ENCODE measurements at places on chromosomes 6 and 20.

DNA sequence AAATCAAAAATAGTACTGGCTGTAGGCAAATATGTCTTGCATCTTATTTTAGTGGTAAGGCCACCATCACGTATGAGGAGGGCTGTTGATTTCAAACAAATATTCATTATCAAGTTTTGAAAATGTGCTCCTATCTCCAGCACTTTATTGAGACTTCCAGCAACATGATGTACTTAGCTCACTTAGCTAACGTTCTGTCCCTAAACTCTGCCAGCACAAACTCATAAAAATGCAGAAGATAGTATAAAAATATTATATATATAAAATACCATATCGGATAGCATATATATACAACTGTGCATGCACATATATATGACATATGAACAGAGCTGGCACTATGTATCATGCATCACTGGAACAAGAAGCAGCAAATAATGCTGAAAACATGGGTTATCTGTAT is 762.3 kb downstream of the C6orf118 start:
- DNase-seq: no peak

GRCh38 chr6:128131566-128131965 is 230.7 kb upstream of the THEMIS start:
- no peak for DNase-seq

GRCh38 chr6:38572186-38572813 is 67.4 kb downstream of the BTBD9 start:
- no peak for DNase-seq

DNA sequence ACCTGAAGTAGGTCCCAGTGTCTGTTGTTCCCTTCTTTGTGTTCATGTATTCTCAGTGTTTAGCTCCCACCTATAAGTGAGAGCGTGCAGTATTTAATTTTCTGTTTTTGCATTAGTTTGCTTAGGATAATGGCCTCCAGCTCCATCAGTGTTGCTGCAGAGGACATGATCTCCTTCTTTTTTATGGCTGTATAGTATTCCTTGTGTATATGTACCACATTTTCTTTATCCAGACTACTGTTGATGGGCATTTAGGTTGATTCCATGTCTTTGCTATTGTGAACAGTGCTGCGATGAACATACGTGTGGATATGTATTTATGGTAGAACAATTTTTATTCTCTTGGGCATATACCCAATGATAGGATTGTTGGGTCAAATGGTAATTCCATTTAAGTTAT is 125.4 kb downstream of the B3GAT2 start:
- DNase-seq: no peak

DNA sequence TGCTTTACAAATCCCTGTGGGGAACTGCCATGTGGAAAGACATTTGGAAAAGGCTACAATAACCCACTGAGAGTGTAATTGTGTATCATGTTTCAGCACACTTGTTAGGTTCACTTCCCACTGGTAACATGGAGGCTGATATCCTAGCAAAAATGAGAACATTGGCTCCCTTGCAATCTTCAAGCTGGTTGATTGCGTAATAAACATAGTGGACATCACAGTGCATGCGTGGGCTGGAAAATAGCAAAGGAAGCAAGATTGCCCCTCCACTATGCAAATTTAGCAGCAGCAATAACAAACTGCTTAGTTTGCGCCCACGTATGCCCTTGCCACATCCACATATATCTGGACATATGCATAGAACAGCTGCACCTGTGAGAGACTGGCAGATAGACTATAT is 410.2 kb downstream of the MEI4 start:
- no peak for DNase-seq

GRCh38 chr20:9422321-9423057 is 91.9 kb upstream of the LAMP5 start:
- no peak for DNase-seq

DNA sequence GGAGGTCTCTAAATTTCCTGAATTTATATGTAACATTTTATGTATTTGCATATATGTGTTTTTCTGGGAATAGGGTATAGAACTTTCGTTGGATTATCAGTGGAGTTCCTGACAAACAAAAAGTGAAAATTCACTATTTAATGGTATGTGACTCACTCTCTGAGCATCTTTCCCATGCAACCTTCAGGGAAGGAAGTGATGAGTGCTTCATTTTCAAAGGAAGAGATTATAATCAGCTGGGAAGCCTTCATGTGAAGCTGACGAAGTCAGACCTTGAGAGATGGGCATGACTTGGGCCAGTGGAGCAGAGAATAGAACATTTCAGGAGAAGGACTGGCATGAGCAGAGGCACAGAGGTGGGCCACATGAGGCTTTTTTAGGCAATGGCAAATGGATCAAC is 72.7 kb downstream of the FAXC start:
- DNase-seq: no peak

DNA sequence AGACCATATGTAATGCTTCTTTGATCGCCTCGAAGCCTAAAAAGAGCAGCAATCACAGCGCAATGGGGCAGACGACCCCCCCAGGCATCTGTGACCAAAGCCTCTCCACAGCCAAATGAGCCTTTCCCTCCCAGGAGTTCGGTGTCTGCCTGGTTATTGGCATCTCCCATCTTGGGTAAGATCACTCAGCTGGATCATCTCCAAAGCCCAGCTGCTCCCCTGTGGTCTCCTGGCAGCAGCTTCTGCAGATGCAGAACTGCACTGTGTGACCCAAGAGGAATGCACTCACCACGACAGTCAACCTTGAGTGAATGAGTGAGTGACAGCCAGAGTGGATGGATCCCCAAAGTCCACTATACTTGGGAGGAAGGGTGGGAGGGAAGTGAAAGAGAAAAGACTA is 44.8 kb upstream of the IYD start:
- no peak for DNase-seq

- no peak for DNase-seq
Measured at GRCh38 chr20:35673884-35674283, 9.2 kb upstream of the CPNE1 start.

DNA sequence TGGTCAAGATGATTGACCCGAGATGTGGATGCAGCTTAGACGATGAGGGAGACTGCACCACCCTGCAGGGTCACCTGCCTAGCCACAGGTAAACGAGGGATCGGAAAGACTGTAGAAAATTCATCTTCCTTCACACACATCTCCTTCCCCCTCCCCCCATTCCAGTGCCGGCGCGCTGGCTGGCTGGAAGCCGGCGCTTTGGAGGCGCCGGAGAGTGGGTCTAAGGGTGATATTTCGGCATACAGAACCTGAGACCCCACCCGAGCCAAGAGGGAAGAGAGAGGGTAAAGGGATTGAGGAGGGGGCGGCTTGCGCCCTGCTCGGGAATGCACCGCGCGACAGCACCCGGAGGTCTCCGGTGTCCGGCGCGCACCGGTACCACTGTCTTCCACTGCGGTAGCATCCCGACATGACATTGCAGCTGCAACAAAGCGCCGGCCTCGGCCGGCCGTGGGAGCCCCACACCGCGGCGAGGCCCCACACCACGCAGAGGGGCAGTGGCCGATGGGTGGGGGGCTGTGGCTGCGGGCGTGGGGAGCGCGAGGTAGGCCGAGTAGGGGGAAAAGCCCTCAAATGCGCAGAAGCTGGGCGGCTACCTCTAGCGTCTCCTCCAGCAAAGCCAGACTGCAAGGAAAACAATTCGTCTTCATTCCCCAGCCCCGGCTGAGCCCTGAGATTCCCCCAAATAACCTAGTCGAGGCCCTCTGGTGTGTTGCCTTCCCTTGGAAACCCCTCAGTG is 984 bp downstream of the TNFRSF21 start:
- DNase-seq: no peak

- peak; percentile 24 for DNase-seq
Measured at GRCh38 chr6:140858381-140858971, 1274.2 kb upstream of the GJE1 start.

GRCh38 chr6:107728564-107728897 is 95.6 kb downstream of the SCML4 start:
- no peak for DNase-seq

DNA sequence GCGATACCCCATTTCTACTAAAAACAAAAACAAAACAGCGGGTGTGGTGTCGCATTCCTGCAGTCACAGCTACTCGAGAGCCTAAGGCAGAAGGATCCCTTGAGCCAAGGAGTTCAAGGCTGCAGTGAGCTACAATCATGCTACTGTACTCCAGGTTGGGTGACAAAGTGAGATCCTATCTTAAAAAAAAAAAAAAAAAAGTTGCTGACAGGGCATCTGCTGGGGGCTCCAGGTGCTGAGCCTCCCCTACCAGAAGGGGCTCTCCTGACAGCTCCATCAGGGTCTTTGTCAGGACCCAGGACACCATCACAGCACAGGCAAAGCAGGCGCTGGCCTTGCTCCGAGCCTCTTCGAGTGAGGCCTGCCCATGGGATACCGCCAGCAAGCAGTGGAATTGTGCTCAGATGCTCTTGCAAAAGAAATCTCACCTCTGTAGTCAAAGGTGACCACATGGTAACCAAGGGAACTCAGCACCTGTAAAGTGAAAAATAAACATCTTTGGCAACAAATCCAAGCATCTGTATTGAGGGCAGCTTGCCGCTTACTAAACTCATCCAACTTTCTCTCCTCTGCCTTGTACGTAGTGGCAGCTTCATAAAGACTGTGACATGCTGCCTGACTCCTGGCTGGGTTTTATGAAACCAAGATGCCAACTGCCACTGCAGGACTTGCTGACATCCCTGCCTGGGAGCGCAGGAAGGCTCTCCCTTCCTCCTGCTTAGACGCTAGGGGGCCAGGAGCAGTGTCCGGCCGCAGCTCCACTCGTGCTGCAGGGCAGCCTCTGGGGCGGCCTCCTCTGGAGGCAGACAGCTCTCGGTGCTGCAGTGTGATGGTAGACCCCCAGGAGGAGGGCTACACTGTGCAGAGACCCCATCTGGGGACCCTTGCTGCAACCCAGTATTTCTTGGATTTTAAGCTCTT is 66.9 kb downstream of the PYGB start:
- DNase-seq: no peak

- no peak for DNase-seq
Measured at GRCh38 chr6:134183844-134184243, 131.4 kb upstream of the SLC2A12 start.

GRCh38 chr6:44468835-44469234 is 81.3 kb downstream of the CDC5L start:
- no peak for DNase-seq

DNA sequence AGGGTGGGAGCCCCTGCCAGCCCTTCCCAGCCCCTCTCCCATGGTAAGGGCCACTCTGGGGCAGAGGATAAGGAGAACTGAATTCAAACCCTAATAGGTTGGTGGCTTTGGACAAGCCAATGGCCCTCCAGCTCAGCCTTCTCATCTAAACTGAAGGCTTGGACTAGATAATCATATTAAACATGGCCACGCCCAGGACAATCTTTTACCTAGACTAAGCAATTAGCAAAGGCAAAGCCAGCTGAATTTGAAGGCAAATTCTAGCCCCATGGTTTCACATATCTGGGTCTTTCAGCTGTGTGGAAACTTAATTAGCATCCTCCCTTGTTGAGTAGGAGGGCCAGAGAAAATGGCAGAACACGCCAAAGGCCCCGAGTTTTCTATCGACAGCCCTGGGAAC is 10.7 kb downstream of the SLC22A23 start:
- DNase-seq: no peak

- DNase-seq: no peak
Measured at GRCh38 chr6:138973466-138974153, 14.4 kb downstream of the REPS1 start.

DNA sequence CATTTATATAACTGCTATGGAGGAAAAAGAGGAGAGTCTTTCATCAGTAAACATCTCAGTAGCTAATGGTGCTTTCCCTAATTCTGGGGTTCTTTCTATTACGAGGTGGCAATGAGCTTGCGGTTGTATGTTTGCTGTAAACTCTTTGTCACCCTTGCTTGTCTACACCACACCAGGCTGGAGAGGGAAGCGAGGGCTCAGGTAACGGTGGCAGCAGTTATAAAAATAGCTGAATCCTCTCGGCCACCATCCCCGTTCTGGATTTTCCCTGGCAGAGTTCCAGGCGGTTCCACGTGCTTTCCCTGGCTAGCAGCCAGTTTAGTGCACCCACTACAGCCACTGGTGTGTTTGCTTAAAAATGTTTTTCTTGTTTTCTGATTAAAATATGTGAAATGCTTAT is 39.0 kb downstream of the MAS1 start:
- DNase-seq: no peak

DNA sequence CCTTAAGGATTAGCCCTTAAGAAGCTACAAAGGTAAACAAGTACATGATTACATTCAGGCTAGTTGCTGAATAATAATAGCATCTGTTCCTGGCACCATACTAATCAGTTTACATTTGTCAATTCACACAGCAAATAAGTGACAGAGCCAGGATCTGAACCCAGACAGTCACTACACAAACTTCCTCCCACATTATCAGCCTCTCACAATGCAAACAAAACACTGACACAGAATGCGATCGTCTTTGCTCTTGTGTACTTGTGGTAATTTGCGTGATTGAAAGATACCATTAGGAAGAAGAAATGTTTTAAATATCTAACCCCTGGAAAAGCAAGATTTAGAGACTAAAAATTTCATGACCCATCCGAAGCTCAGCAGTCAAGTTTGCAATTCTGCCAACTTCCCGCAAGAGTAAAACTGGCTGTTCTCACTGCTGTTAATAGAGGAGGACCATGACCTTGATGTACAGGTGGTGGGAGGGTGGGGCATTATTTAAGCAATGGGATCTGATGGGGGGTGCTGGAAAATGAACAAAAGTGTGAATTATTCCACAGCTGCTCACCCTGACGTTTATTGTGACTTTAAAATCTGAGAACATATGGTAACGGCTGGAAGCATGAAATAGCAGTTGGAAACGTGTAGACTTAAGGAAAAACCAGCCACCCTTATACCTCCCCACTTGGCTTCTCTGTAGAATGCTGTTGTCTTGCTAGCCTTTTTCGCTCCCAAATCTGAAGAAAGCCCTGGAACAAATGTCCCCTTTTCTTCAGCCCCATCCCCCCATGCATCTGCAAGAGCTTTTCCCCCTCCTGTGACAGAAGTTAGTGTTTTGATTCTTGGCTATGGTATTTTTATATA is 95.3 kb upstream of the ARMC2 start:
- DNase-seq: no peak

DNA sequence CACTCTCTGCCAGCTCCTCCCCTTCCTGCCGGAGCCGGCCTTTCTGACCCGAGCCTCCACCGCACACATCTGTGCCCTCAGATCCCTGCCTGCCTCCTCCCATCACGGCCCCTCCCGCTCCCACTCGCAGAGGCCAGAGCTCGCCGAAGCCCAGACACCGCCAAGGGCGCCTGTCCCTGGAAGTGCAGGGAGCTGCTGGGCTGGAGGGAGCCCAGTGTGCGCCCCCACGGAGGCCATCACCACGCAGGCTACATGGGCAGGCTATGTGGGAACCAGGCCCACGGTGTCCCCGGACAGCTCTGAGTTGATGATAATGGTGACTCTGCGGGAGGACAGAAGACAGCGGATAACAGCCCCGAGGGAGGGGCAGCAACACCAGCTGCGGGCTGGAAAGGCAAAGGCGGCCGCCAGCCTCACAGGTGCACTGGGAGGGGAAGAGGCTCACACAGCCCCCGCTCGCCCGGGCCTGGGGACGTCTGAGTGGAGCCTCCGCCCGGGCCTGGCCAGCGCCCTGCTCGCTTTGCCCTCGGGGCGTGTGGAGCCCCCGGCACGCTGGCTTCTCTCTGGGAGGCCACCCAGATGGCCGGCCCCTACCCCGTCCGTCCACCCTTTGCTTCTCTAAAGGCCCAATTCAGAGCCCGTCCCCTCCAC is 154.9 kb downstream of the DLL1 start:
- DNase-seq: no peak

- no peak for DNase-seq
Measured at GRCh38 chr6:118309337-118310093, 238.6 kb upstream of the PLN start.

All from Panc1 (cell line).